ENCODE measurements at places on chromosomes 1 and 21.
A peak's percentile ranks its signal among the peaks of the same experiment; 100 is the strongest.

- DNase-seq: no peak
Observed at GRCh38 chr1:6831366-6831765, 46.1 kb downstream of the CAMTA1 start.

DNA sequence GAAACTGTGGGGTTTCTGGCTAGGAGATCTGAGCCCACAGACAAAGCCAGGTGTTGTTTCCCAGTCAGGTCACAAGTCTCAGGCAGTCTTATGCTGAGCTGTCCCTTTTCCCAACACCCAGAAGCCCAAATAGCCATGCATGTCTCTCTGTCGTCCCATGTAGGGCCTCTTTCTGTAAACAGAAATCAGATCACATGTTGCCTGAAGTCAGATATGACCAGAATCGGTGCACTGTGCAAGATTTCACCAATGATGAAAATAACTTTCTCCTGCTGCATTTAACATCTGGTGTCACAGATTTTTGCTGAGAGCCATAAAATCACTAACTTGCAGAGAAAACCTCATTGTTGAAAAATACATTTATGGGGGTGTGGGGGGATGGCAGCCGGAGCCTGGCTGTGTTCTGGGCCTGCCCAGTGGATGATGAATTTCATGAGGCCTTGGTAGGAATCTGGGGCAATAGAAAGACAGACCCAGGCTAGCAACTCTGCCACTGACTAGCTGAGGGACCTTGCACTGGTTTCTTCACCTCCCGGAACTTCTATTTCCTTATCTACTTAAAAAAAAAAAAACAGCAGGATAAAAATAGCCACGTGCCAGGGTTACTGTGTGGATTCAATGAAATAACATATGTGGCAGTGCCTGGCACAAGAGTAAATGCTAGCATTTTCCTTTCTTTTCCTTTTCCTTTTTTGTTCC, 158.8 kb upstream of the NFIA start:
- no peak for DNase-seq

- DNase-seq: no peak
Observed at GRCh38 chr21:34074283-34075090, 1.1 kb downstream of the MRPS6 start.

DNA sequence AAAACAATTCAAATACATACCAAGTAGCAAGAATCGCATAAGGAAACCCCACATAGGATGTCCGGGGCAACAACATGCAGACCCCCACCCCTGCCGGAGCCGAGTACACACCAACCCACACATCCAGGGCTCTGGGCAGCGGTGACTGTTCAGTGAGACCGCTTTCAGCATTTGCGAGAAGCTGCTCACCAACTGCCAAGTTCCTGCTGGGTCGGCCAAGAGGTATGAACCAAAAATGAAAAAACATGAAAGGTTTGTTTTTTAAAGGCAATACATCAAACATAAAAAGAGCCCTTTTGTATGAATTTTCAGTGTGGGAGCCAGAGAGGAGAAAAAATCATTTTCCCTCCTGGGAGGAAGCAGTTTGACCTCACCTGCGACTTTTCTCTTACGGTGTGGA, 92.3 kb downstream of the SIM2 start:
- no peak for DNase-seq

DNA sequence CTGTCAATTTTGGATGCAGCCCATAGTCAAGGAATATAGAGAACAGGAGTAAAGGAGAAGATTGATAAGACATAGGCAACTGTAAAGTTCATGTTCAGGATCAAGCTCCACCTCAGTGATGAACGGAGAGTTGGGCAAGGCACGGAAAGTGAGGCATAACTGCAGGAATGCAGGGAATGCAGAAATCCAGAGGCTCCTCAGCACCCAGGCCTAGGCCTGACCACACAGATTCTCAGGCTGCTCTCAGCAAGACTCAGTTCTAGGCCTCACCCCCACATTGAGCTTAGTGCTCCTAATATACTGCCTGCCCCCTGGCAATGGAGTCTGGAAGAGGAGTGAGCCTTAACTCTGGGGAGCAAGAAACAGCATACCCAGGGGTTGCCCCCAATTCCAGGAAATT, 36.3 kb upstream of the S1PR1 start:
- peak; percentile 97 for DNase-seq

- peak; percentile 84 for DNase-seq
Observed at GRCh38 chr1:101253976-101254674, 17.3 kb downstream of the S1PR1 start.
